ENCODE measurements at places on chromosomes 2 and 18.

DNA sequence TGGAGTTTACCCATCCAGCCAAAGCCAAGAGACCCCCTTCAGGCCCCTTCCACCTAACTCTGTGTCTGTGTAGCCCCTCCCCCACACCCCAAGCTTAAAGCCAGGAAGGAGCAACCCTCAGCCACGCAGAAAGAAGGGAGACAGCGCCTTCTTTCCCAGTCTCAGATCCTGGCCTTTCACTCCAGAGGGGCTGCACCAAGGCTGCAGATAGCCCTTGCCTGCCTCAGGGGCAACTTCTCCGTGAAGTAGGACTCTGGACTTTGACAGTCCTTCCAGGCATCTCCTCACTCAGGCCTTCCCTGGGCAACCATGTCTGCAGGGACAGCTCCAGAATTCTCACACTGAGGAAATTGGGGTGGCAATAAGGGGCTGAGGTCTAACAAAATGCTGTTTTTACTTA lies 26.9 kb upstream of the EN1 start:
- no peak for DNase-seq

GRCh38 chr2:235637896-235638295 lies 144.1 kb downstream of the AGAP1 start:
- DNase-seq = no peak

GRCh38 chr18:78566065-78566464 lies 413.6 kb upstream of the SALL3 start:
- DNase-seq = no peak

DNA sequence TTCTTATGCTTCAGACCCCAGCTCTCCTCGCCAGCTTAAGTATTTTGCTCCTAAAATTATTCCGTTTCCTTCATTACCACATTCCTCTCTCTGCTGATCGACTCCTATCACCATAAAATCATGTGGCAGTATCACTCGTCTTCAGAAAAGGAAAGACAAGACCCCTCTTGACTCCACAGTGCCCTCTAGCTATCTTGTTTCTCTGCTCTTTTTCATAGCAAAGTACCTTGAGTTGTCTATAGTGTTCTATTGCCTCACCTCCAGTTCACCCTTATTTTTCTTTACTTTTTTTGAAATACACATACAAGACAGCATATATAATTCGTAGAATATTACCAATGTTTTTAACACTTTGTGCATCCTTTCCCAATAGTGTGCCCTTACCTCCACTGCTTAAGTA lies 273.2 kb upstream of the SIX3 start:
- DNase-seq = peak; percentile 45

- no peak for DNase-seq
Observed at GRCh38 chr2:187079901-187080300, 230.9 kb upstream of the ZSWIM2 start.

- no peak for DNase-seq
Observed at GRCh38 chr2:45768208-45768607, 116.7 kb downstream of the PRKCE start.

- peak; percentile 20 for DNase-seq
Observed at GRCh38 chr2:203018181-203018580, 3.5 kb downstream of the NBEAL1 start.

GRCh38 chr2:161131074-161131680 lies 29.1 kb upstream of the TANK start:
- no peak for DNase-seq

GRCh38 chr2:55364189-55365055 lies 55.2 kb downstream of the CCDC88A start:
- no peak for DNase-seq

DNA sequence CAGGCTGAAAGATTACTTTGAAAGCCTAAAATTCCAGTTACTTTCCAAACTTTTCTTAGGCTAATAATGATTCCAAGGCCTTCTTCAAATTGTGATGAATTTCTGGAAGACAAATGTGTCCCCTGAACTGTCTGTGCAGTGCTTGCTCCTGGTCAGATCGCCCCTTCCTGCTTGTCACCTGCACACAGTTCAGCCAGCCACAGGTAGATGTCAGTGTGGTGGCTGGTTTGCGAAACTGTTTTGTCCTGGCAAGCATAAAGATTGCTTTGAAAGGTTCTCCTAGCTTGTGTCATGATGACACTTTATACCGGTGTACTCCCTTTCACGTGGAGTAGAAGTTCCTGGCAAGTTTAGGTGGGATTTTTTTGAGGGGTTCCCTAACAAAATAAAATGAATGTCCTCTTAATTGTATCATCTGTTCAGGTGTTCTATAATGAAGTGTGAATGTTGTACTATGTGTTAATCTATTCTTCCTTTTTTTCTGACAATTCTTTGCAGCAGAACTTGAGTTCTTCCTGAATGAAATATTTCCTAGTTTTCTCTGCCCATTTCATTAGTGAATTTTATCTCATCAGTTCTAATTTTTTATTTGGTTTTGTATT lies 298.8 kb downstream of the ZNF407 start:
- peak; percentile 29 for DNase-seq

- DNase-seq = no peak
Observed at GRCh38 chr2:31813016-31813415, 197.8 kb downstream of the MEMO1 start.

- DNase-seq = no peak
Observed at GRCh38 chr18:59923539-59924196, 23.9 kb downstream of the PMAIP1 start.

GRCh38 chr18:53937037-53937436 lies 287.4 kb downstream of the MBD2 start:
- no peak for DNase-seq

- no peak for DNase-seq
Observed at GRCh38 chr2:86134709-86135108, 28.7 kb downstream of the PTCD3 start.

GRCh38 chr18:44143072-44143471 lies 537.6 kb upstream of the SETBP1 start:
- no peak for DNase-seq

DNA sequence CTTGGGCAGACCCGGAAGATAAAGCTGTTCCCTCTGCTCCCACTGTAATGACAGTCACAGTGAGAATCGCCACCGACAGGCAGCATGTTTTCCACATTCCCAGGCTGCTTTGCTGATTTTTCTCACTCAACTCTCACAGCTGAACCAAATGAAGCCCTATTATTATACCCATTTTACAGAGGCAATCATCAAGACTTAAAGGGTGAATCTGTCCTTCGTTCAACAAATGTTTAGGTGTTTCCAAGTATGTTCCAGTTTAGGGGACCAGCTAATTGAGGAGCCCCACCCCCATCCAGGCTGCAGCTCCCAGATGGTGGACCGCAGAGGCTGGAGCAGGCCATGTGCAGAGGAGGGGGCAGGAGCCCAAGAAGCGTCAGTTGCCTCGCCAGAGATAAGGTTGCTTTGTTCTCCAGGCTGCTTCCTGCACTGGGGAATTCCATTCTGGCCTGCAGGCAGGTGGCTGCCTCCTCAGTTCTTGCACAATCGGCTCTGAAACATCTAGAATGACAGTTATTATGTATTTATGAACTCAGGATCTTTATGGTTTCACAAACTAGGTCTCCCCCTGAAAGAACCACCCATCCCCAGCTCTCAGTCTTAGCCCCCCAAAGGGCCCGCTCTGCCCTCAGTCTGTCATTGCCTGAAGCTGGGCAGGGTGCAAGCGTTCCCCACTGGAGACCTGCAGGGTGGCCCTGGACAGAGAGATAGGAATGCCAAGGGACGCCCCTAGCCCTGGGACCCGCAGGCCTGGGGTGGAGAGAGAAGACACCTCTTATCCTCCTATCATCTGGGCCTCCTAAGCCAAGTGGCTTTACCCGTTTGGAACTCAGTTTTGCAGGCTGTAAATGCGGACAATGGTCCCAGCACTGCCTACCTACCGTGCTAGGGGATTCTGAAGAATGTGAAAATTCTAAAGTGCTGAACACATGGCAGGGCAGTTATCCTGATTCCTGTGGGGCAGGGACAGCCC lies 49.1 kb upstream of the MYCN start:
- no peak for DNase-seq

- DNase-seq = no peak
Observed at GRCh38 chr2:47869859-47870595, 36.3 kb downstream of the FBXO11 start.

DNA sequence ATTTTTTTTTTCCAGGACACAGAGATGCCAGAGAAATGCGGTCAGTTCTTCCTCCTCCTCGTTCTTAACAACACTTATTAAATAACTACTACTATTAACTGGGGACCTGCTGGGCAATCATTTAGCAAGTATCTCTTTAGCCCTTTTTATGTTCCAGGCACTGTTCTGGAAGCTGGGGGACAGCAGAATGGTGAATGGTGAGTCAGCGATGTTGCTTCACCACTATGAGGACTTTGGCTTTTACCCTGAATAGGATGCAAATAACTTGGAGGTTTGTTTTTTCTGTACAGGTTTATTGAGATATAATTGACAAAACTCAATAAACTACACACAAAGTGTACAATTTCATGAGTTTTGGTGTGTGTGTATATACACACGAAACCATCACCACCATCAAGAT lies 179.9 kb upstream of the MSH6 start:
- DNase-seq = peak; percentile 34

- no peak for DNase-seq
Observed at GRCh38 chr18:22001912-22002487, 167.4 kb upstream of the GATA6 start.

GRCh38 chr2:216372761-216373291 lies 543 bp upstream of the MARCHF4 start:
- no peak for DNase-seq

DNA sequence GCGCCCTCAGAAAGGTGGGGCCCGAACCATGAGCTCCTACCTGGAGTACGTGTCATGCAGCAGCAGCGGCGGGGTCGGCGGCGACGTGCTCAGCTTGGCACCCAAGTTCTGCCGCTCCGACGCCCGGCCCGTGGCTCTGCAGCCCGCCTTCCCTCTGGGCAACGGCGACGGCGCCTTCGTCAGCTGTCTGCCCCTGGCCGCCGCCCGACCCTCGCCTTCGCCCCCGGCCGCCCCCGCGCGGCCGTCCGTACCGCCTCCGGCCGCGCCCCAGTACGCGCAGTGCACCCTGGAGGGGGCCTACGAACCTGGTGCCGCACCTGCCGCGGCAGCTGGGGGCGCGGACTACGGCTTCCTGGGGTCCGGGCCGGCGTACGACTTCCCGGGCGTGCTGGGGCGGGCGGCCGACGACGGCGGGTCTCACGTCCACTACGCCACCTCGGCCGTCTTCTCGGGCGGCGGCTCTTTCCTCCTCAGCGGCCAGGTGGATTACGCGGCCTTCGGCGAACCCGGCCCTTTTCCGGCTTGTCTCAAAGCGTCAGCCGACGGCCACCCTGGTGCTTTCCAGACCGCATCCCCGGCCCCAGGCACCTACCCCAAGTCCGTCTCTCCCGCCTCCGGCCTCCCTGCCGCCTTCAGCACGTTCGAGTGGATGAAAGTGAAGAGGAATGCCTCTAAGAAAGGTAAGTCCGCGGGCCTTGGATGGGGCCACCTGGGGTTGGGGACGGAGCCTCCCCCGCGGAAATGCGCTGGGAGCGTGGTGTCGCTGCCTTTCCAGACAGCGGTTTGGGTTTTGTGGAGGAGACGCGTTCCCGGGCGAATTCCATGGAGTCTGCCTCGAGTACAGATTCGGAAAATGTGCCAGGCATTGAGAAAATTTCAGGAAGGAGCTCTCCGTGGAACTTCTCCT lies 559 bp downstream of the HOXD1 start:
- DNase-seq = no peak

DNA sequence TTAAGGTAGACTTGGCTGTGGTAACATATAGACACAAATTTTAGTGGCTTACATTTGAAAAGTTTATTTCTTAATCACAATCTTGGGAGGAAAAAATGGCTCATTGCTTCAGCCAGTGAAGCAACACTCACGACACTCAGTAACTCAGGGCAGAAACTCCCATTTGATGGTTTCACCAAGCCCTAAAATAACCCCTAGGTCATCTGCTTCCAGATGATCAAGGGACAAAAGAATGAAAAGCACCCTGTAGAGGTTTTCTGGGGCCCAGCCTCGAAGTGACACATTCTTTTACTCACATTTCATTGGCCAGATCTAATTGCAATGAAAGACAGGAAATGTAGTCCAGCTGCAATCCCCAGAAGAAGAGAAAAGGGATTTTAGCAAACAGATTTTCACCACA lies 275.9 kb downstream of the TMX3 start:
- no peak for DNase-seq

GRCh38 chr2:85245891-85246290 lies 81.9 kb downstream of the TGOLN2 start:
- no peak for DNase-seq

GRCh38 chr18:73900106-73900835 lies 247.4 kb downstream of the FBXO15 start:
- no peak for DNase-seq

DNA sequence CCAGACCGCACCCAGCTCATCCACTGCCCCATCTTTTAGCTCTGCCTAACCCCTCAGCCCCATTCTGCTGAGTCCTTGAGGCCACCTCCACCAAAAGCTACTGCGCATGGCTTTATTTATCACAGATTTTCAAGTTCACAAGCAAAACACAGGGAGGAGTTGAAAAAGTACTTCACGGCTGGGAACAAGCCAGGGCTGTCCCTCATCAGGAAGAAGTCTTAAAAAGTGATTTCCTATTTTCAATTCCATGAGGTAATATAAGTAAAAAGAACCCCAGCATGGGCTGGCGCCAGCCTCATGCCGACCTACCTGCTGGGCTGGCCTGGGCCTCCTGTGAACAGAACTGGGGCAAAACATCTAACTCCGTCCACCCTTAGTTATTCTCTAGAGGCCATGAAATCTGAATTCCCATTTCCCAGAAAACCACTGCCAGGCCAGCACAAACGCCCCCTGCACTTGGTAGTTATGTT lies 69.0 kb downstream of the POLR1A start:
- no peak for DNase-seq

GRCh38 chr2:171404261-171404660 lies 29.5 kb downstream of the METTL8 start:
- no peak for DNase-seq

GRCh38 chr18:48007955-48008701 lies 77.7 kb upstream of the SMAD2 start:
- peak; percentile 78 for DNase-seq

DNA sequence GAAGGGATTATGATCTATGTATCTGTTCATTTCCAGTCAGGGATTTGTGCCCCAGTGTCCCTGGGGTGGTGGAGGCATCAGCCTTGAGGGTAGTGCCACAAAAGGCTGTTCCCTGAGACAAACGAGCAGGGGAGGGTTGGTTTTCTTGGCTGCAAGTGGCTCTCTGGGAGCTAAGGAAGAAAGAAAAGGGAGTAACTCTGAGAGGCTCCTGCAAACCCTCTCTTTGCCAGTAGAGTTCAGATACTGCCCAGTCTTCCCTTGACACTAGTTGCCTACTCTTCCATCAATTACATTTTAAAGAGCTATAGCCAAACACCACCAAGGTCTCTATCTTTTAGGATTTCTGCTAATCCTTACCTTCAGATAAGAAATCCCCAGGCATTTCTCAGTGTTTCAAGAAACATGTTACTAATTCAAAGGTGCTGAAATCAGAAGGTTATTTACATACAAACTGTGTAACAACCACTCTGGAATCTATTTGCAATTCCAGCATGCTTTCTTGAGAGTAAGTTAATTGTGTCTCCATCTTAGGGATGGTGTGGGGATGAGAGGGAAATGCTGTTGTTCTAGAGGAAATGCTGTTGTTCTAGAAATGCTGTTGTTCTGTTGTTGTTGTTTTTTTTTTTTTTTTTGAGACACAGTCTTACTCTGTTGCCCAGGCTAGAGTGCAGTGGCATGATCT lies 18.7 kb upstream of the KCTD1 start:
- DNase-seq = no peak

GRCh38 chr18:12308386-12309100 lies 502 bp downstream of the TUBB6 start:
- peak; percentile 86 for DNase-seq
